ENCODE measurements at places on chromosomes 5 and 9.

DNA sequence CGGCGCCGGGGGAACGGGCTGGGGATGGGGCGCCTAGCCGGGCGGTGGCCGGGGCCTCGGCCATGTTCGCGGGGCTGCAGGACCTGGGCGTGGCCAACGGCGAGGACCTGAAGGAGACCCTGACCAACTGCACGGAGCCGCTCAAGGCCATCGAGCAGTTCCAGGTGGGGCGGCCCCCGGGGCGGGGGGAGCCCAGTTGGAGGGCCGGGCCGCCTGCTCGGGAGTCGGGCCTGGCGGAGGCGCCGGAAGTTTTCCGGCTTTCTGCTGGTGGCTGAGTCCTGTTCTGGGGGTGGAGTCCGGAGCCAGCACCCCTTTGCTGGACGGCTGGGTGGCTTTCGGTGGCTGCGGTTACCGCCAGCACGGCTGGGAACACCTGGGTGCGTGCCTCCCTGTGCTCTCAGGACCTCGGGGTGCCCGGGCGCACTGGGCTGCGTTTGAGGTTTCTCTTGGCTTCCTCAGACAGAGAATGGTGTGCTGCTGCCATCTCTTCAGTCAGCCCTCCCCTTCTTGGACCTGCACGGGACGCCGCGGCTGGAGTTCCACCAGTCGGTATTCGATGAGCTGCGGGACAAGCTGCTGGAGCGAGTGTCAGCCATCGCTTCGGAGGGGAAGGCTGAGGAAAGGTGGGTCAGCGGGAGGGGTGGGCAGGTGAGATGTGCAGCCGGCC is 454 bp downstream of the NELFB start:
- no peak for DNase-seq

GRCh38 chr9:93266521-93267001 is 82.6 kb downstream of the WNK2 start:
- no peak for DNase-seq

GRCh38 chr9:7967851-7968250 is 168.3 kb upstream of the DMAC1 start:
- no peak for DNase-seq

DNA sequence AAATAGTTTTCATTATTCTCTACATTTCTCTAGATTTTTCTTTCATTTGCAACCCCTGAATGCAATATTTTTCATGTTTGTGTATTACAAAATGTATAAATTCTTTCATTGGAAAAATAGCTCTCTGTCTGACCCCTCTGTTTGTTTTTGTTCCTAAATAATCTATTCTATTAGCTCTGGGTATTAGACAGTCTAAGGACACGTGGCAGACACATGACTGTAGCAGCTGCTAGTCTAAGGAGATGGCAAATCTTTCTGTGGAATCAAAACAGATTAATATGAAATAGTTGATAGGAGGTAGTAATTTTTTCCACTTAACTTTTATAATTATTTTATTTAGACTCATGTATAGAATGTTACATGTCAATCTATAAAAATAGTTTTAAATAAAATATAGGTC is 21.4 kb upstream of the SPATA9 start:
- no peak for DNase-seq

DNA sequence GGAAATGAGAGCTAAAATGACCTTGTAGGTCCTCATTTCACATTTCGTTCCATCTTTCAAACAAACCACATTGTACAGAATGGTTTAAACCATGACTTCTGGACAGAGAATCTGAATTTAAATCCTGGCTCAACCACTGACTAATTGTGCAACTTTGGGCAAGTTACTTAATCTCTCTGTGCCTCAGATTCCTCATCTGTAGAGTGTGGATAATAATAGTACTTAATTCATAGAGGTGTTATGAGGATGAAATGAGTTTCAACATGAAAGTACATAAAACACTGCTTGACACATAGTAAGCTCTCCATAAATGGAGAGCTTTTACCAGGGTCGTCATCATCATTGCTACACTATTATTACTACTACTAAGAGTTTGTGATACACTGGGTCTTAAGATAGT is 46.3 kb upstream of the FOXE1 start:
- DNase-seq, result no peak

DNA sequence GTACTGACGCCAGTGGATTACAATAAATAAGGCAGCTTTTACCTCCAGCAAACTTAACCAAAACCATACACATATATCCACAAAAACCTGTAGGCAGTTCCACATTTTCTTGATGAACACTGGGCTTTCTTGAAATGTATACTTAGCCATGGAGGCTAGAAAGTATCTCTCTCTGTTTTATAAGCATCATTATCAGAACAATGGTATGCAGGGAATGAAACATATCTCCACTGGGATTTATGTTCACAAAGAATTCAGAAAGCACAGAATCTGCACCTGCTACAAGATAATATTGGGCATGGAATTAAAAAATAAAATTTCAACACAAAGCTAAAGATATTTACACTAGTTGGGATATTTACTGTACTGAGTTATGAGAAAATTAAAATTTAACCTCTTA is 126.1 kb upstream of the RASA1 start:
- DNase-seq, result no peak

- no peak for DNase-seq
Measured at GRCh38 chr5:157451806-157452205, 8.2 kb upstream of the NIPAL4 start.

DNA sequence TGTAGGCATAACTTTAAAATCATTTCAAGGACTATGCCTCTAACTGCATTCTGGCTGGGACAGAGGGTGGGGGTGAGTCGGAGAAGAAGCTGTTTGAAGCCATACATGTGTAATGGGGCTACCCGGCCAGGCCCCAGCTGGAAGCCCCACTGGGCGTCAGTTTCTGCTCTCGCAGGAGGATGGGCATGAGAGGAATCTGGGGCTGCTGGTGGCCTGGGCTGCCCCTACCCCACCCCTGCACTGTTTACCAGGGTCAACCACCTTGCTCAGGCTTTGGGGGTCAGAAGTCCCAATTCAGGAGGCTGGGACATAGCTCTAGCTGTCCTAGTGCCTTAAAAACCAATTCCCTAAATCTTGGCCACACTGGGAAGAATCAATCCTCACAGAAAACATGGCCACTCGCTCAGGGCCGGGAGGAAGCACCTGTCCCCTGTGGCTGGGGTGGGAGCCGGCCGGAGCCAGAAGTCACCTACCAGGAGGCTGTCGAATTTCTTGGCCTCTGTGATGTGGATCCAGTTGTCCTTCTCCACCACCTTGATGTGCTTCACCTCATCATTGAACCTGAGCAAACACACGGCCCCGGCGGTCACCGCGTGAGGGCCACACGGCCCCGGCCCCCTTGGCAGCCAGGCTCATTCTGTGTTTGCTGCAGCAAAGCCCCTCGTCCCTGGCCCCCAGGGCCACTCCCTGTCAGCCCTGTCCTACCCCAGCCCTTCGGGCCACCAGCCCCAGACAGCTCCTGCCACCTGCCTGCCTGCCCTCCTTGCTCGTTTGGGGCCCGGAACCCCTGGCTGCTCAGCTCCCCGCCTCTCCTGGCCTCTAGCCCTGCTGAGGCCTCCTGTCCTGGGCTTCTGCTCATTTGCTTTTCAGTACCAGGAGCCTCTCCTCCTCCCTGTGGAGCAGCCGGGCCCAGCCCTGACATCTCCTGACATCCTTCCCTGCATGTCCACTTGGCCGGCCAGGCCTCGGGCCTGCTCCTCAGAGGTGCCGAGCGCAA is 33.6 kb upstream of the SARDH start:
- no peak for DNase-seq

DNA sequence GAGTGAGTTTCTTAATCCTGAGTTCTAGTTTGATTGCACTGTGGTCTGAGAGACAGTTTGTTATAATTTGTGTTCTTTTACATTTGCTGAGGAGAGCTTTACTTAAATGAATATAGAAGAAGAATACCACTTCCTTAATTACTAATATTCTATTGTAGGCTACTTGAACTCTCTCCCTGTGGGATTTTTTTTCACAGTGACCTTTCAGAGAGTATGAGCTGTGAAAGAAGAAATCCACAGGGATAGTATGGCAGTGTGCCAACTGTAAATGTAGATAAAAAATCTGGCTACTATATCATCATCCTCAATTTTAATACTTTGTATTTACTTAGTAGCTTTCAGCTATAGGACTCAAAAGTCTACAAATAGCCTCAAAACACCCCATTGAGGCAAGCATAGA is 67.3 kb downstream of the COMMD10 start:
- DNase-seq, result peak; percentile 86

DNA sequence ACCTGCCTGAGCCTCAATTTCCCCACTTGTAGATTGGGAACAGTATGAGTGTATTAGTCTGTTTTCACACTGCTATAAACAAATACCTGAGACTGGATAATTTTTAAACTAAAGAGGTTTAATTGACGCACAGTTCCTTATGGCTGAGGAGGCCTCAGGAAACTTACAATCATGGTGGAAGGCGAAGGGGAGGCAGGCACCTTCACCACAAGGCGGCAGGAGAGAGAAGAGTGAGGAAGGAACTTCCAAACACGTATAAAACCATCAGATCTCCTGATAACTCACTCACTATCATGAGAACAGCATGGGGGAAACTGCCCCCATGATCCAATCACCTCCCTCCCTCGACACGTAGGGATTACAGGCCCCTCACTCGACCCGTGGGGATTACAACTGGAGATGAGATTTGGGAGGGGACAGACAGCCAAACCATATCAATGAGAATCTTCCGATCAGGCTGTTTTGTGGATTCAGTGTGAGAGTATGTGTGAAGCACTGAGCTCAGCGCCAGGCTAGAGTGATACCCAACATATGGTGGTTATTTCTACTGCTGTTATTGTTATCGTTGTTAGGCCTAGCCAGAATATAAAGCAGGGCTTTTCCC is 14.6 kb upstream of the LMX1B start:
- no peak for DNase-seq

DNA sequence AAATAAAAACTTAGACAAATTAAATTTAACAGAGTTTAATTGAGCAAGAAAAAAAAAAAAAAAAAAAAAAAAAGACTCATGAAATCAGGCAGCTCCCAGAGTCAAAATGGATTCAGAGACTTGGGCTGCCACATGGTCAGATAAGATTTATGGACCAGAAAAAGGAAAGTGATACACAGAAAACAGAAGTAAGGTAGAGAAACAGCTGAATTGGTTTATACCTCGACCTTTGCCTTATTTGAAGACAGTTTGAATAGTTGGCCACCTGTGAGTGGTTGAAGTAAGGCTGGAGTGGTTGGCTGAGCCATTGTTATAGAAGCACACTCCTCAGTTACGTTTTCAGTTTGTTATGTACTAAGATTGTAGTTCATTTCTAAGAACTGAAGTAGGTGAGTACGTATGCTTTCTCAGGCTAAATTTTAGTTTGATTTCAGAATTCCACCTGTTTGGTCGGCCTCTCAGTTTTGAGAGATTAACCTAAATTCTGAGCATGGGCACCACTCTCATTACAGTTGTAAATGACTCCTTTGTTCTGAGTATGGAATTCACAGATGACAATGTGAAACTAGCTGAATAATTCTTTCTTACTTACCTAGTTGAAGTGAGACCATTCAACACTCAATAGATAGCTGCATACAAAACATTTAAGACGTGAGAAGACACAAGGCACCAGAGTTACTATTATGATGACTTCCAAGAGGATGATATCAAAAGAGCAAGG is 149.0 kb downstream of the AOPEP start:
- DNase-seq, result no peak

- no peak for DNase-seq
Measured at GRCh38 chr5:87940775-87941174, 327.9 kb downstream of the TMEM161B start.

DNA sequence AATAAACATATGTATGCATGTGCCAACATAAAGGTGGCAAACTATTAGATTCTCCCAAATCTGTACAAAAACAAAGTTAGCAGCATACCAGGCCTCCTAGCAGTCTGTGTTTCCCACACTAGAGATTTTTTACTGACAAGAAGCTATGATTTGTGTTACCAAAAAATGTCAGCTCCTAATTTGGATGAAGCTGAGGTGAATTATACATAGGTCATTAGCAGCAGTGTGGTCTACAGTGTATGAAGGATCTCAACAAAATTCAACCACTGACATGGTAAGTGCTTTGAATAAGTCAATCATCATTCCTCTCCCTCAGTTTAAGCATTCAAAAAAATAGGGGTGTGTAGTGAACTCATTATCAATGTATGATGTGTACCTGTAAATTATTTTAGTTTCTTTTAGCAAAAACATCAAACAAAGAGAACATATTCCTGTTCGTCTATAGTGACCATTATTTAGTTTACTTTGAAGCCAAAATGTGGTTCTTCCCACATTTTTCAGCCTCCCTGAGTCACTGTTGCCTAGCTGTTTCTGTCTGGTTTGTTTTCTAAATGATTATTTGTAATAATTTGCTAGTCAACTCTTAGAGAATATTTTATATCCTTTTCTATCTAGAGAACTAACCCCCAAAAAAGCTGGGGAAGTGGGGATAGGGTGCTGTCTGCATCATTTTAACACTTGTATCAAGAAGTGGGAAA is 52.1 kb upstream of the RGMB start:
- DNase-seq, result no peak

DNA sequence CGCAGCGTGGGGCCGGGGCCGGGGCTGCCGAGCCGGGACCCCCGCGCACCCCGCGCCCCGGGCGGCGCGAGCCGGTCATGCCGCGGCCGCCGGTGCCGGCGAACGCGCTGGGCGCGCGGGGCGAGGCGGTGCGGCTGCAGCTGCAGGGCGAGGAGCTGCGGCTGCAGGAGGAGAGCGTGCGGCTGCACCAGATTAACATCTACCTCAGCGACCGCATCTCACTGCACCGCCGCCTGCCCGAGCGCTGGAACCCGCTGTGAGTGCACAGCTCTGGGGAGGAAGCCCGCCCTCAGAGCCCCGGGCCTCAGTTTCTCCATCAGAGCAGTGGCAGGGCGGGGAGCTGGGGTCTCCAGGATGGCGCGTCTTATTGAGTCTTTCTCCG is 335 bp downstream of the GALNT12 start:
- DNase-seq, result no peak

DNA sequence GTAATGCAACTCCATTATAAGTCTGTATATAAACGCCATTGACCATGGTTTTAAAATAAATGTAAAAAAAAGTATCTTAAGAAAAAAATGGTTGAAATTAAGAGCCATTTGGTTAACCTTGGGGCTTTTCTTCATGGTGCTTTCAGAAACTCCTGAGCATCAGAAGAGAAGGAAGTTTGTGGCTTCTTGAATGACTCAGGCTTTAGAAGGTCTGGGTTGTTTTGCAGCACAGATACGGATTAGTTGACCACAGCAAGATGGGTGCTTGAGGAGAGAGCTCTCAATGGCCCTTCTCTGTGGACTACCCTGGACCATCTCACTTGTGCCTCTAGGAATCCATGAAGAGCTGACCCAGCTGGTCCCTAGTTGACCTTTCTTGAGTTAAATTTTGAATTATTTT is 189.5 kb downstream of the TMEM38B start:
- DNase-seq, result no peak

- no peak for DNase-seq
Measured at GRCh38 chr5:151258816-151259215, 5.8 kb downstream of the GM2A start.

DNA sequence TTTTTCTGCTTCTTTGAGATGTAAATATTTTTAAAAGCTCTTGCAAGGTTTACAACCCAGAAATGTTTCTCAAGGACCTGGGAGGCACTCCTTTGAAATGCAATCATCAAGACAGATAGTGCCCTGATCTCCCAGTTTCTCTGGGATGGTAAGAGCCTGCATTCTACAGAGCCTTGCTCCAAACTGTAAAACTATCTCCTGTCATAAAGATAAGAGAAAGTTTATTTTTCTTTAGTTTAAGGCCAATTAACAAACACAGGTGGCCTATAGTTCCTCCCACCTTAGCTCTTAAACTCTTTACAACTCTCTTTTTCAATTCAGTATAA is 1231.1 kb upstream of the NUDT12 start:
- no peak for DNase-seq

GRCh38 chr5:115415143-115415491 is 118.7 kb upstream of the CCDC112 start:
- DNase-seq, result no peak

- DNase-seq, result no peak
Measured at GRCh38 chr5:1014346-1014745, 5.7 kb downstream of the NKD2 start.
